ENCODE measurements at places on chromosomes 12 and 14.
A peak's percentile ranks its signal among the peaks of the same experiment; 100 is the strongest.

GRCh38 chr12:119819322-119819721, 57.8 kb downstream of the CIT start:
- DNase-seq: no peak

- no peak for DNase-seq
Observed at GRCh38 chr12:62604871-62605270, 138.2 kb downstream of the MON2 start.

- no peak for DNase-seq
Observed at GRCh38 chr14:22394616-22395015, 194.4 kb downstream of the DAD1 start.

DNA sequence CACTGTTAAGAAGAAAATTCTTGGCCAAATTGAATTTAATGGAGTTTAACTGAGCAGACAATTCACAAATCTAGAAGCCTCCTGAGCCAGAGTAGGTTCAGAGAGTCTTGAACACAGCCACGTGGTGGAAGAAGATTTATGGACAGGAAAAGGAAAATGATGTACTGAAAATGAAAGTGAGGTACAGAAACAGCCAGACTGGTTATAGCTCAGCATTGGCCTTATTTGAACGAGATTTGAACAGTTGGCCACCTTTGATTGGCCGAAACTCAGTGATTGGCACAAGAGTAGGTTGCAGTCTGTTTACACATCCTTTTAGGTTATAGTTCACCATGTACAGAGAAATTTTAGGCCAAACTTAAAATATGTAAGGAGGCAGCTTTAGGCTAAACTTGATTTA, 9.9 kb downstream of the OAS2 start:
- DNase-seq: no peak

DNA sequence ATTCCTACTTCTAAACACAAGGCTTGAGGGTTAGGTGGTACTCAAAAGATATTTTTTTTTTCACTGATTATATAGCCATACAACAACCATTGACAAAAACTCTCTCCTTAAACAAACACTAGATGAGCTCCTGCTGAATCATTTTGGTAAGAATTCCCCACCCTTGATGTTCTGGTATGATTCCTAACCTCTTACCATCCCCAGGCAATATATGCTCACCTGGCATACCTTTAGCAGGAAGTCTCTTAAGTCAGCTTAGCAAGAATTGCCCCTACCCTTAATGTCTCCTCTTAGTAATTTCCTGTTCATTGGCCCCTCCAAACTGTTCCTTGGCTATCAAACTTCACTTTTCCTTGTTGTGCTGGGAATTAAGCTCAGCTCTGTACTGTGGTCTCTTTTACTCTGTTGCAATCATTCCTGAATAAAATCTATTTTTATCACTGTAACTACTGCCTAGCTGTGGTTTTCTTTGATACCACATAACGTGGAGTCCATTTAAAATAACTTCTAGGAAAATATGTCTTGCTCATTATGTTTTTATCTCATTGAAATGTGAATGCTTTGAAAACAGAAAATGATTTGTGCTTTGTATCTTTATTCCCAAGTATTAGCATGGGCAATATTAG, 712.6 kb downstream of the SLC16A7 start:
- DNase-seq: no peak

DNA sequence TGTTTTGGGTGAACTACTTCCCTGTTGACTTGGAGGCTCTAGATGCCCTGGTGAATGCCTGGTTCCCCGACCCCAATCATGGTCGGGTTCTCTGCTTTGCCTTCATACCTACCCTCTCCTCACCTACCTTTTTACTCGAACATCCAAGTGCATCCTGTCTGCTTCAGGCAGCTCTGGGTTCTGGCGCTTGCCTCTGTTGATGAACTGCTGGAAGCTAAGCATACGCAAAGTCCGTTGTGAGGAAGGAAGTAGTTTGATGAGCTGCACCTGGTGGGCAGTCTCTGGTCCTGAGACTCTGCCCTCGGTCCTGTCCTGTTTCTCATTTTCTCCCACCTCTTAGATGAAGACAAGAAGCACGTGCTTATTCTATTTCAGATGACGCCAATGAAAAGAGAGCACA, 13.6 kb downstream of the KCNH3 start:
- DNase-seq: no peak

DNA sequence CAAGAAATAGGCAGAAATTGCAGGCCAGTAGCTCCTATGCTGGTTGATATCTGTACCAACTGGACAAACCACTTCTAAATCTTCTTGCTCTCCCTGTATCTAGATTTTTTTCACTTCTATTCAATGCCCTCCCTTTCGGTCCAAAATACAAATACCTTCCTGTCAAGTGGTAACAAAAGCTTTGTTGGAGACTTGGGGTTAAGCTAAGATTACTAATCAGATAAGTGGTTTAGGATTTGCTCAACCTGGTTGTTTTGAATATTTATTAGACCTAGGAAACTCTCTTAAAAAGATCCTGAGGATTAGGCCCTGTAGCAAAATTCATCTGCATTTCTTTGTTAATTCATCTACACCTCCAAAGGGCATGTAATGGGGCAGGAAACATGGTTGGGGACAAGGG, 410.1 kb downstream of the NAV3 start:
- DNase-seq: no peak

DNA sequence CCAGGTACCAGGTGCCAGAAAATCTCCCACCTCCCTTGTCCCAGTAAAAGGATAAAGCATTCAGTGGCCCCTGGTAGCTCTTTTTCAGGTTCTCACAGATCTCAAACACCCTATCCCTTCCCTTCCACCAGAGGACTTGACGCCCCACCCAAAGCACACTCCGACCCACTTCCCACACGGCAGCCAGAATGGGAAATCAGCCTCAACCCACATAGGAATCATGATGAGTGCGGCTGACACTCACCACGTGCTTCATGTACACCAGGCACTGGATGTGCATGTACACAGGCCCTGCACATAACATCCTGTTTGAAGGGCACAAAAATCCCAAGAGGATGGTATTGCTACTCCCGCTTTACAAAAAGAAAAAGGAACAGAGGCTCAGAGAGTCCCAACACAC, 71.9 kb downstream of the TBX3 start:
- DNase-seq: no peak

DNA sequence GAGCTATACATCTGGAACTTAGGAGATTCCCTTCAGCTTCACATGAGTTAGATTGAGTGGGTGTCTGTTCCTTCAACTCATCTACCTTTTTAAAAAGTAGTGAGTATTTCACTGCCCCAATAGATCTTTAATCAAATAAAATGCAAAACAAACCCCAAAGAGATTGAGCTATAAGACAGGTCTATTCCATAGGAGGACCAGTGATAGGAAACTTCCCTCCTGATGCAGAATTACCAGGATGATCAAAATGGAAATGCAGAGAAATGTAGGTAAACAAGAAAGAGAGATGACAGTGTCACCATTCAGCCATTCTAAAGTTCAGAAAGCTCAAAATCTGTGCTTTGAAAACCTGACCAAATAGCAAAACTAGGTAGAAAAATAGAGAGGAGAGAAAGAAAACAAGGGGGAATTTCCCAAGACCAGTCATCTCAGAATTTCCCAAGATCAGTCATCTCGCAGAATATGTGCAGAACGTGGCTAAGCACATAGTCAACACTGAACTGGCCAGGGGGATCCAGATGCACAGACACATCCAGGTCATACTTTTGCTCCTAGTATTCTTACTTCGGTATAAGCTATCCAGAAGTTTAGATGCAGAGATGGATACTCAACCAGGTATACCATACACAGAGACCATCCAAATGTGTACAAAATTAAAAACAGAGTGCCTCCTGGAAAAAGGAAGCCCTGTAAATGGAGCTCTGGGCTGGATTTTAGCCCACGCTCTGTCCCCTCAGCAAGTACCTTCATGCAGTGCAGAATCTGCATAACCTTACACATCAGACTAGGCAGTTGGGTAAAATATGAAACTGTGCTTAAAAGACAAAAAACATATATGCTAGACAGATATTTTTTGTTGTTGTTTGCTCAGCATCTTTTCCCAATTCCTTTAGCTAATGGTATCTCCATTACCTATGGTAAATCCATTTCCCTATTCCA, 27.4 kb downstream of the SLC41A2 start:
- DNase-seq: no peak

DNA sequence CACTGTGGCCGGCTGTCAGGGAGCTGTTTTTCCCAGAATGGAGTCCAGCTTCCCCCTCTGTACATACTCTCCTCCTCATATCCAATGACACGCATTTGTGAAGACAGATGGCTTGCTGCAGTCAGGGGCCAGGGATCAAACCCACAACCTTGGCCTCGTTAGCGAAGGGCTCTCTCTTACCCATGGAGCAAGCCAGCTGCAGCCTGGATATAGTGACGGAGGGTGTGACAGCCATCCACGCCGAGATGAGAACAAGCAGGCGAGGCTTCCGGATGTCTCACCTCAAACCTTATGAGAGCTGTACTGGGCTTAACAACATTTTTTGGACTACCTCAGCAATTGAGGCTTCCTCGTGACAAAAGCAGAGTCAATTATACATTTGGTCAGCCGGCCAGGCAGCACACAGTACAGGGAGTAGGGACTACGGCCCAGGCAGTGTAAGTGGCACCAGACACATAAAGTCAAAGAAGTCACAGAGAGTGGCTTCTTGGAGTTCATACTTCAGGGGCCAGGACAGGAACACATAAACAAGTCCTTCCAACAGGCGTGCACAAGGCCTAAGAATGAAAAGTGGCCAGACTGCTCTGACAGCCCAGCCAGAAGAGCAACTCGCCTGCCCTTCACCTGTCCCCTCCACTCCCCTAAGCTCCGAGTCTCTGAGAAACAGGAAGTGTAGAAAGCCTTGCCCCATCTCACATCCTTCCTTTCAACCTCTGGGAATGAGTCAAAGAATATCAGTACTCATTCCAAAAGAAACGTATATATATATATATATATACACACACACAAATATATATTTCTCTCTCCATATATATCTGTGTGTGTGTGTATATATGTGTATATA, 115.1 kb downstream of the TTC7B start:
- DNase-seq: no peak

- DNase-seq: no peak
Observed at GRCh38 chr12:107152315-107152714, 59.0 kb upstream of the CRY1 start.

- DNase-seq: no peak
Observed at GRCh38 chr14:23183479-23183878, at the start of gene SLC7A8. Gene SLC7A8, minus strand, starts transcription at chr14:23183660. Its CDS starts 746 bp downstream, at chr14:23182914.

- peak; percentile 95 for DNase-seq
Observed at GRCh38 chr12:49622501-49623141, 740 bp upstream of the PRPF40B start.

DNA sequence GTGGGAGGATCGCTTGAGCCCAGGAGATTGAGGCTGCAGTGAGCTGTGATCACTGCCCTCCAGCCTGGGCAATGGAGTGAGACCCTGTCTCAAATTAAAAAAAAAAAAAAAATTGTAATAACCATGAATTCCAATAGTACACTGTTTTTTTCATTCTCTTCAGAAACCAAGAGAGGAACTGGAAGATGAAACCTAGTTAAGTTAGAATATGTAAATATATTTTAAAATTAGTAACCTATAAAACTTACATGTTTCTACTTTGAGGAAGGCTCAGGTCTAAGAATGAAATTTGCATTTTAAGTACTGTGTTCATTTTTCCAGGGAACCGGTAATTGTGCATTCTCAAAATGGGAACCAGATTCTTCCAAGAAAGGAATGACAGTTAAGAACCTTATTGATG, 18.8 kb downstream of the KNTC1 start:
- no peak for DNase-seq

GRCh38 chr12:49357103-49357678, 10.1 kb upstream of the SPATS2 start:
- no peak for DNase-seq

DNA sequence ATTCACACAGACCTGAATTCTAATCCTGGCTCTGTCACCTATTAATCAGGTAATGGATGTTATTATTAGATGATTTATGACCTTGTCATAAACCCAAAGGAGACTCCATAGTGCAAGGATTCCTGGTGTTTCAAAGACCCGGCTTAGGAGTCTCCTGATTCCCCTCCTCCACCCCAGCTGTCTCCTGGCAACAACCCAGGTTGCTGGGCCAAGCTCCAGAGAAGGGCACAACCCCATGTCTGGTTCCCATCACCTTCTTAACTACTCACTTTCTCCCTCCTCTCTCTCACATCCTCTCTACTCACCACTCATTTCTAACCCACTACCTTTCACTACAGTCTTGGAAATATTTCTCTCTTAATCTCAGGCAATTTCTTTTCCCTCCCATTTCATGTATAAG, 41.6 kb downstream of the RHOJ start:
- no peak for DNase-seq

GRCh38 chr12:2697057-2697800, 97.5 kb upstream of the FKBP4 start:
- no peak for DNase-seq

GRCh38 chr12:131946757-131947156, 3.0 kb upstream of the EP400 start:
- no peak for DNase-seq

GRCh38 chr12:54251667-54252284, 28.1 kb downstream of the CBX5 start:
- peak; percentile 55 for DNase-seq

- DNase-seq: peak; percentile 90
Observed at GRCh38 chr14:70600382-70601157, at the start of gene MED6. Gene MED6, minus strand, starts transcription at chr14:70600655. Its CDS starts 18 bp downstream, at chr14:70600637.

DNA sequence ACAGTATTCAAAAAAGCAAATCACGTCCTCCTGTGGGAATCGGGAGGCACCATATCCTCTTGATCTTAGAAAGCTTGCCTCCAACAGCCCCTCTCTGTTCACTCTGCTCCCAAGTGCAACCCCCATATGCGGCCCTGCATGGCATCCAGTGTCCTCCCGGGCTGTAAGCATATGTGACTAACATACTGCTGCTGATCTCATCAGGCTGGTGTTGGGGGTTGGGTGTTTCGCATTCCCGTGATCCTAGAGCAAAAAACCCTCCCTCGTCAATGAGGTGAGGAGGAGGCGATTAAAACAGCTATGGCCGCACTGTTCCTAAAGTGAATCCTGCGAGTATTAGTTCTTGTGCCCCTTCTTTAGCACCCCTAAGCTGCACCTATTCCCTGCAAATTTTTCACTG, 28.1 kb upstream of the PPM1A start:
- DNase-seq: no peak

GRCh38 chr12:124621296-124621660, 53.9 kb upstream of the NCOR2 start:
- DNase-seq: no peak

DNA sequence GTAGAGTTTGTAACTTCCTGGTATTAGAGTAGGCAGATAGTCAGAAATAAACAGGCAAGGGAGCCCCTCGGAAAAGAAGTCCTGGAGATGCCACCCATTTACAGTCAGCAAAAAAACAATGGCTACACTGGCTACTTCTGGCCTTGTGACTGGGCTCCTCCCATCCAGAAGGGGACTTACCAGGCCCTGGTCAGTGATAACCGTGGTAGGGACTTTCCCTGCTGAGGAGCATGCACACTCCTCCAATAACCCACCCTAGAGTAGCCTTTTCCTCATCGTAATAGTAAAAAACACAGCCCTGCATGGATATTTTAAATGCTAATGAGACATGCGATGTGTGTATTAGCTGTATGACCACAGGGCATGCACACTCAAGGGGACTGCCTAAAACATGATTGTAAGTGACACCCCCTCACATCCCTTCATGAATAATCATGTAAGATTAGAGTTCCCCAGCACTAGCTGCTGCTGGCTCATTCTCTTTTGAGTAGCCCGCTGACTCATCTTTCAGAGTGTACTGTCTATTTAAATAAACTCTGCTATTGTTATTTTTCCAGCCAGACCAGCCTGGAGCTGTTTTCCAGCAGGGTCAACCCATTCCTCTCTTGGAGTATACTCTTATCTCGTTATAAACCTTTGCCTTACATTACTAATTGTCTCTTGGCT, 413.8 kb upstream of the TMTC1 start:
- no peak for DNase-seq

- no peak for DNase-seq
Observed at GRCh38 chr14:77885367-77885766, 85.5 kb downstream of the ADCK1 start.
